Foreskin keratinocyte (primary cell): ENCODE measurements at places on chromosomes 5 and 9. TPM values are rescaled to one million over a fixed set of nuclear protein-coding genes. Genes with fewer than 3 reads are reported as not detected.
A peak's percentile ranks its signal among the peaks of the same experiment; 100 is the strongest.

Gene BAAT
- 0.03 and 0.04 TPM in 2 replicates for polyA plus RNA-seq

Gene GABRA6
- polyA plus RNA-seq, result not detected in 2 replicates

Gene EDIL3
- 0.02 TPM in 1 of 2 replicates, not detected in the other for polyA plus RNA-seq

Gene HMHB1
- not detected in 2 replicates for polyA plus RNA-seq

Gene CDHR2
- 0.03 TPM in 1 of 2 replicates, not detected in the other for polyA plus RNA-seq

Gene RNF208
- 1.2 and 1.6 TPM in 2 replicates for polyA plus RNA-seq

Gene INSL4
- not detected in 2 replicates for polyA plus RNA-seq

- DNase-seq, result peak; percentile 60
Observed at GRCh38 chr5:138305797-138306196, 25.8 kb downstream of the CDC25C start.

DNA sequence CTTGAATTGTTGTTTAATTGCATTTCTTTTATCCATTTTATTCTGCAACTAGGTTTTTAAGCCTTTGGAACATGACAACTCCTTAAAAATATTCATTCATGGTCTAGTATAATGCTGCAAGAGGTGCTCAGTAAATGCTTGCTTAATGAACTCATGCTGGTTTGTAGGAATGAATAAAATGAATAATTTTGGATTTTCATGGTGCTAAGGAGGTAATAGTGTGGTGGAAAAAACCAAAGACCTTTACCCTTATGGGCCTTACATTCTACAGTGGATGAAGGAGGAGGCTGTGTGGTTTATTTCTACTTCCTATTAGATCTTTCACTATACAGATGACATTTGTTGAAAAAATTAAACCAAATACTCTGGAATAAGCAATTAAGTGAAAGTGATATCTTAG is 43.4 kb downstream of the LRRTM2 start:
- no peak for DNase-seq

DNA sequence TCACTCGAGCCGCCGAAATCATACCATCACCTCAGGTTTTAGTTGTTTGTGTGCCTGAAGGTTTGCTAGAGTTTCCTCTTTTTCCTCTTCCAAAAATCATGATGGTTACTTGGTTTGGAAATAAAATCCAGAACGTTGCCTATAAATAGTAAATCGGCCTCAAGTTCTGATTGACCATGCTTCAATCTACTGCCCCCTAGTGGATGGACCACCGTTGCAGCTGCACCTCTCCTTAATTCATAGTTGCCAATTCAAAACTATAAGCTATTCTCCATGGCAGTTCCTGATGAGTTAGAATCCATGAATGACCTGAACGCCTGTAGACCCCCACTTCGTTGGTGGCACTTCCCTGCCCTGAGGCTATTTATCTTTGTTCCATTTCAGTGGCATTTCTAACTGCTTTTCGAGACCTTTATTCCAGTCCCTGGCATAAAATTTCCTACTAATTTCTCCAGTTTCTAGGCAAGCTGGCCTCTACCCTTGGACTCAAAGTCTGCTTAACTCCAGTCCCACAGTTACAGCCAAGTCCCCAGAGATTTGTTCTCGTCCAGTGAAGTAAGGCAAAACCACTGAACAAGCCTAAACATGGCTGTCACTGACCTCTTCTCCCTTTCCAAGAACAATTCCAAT is 422.6 kb downstream of the EFNA5 start:
- DNase-seq, result no peak

DNA sequence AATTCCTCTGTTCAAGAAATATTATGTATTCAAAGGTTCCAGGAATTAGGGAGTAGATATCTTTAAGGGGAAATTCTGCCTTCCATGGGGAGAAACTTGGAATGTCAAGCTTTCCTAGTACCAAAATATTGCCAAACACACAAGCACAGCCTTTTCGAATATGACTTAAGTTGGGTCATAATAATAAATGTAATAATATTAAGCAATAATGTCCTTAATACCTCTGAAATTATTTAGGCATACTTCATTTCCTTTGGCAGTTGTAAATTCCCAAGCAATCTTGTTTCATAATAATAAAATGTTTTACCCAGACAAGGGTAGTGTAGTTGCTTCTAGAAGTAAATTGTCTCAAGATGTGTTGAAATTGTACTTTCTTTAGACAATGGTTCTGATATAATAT is 630.3 kb upstream of the CDH18 start:
- no peak for DNase-seq
